ENCODE measurements at places on chromosomes 16 and 17.

GRCh38 chr17:27577884-27578717 is 52.9 kb upstream of the LGALS9 start:
- DNase-seq = no peak

DNA sequence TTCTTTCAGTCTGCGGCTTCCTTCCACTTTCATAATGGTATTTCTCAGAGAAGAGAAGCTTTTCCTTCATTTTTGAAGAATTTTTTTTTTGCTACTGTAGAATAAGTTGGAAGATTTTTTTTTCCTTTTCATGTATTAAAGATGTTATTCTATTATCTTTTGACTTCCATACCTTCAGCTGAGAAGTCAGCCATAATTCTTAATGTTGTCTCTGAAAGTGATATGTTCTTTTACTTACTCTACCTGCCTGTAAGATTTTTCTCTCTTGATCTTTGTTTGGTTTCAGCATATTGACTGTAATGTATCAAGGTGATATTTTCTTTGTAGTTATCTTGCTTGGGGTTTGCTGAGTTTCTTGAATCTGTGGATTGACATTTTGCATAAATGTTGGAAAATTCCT is 143.5 kb upstream of the TOX3 start:
- no peak for DNase-seq

GRCh38 chr17:726271-726919 is 6.0 kb upstream of the TLCD3A start:
- DNase-seq = no peak

DNA sequence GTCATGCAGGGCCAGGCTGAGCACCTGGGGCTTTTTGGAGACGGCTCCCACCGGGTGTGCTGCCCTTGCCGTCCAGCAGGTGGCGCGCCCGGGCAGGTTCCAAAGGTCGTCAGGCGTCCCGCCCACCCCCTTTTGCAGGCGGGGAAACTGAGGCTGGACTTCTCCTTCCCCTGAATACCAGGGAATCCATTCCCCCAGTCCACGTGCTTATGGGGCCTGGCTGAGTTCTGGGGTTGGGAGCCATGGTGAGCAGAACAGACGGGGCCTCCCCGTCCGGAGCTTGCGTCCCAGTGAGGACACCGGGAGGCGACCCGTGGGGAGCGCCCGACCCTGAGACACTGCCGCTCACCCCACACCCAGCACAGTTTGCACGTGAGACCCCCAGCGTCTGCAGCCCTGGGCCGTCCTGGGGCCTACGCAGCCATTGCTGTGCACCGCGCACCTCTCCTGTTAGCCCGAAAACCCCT is 51.8 kb upstream of the JPH3 start:
- no peak for DNase-seq

- DNase-seq = peak; percentile 63
Observed at GRCh38 chr17:13792314-13792713, 190.6 kb upstream of the HS3ST3A1 start.

DNA sequence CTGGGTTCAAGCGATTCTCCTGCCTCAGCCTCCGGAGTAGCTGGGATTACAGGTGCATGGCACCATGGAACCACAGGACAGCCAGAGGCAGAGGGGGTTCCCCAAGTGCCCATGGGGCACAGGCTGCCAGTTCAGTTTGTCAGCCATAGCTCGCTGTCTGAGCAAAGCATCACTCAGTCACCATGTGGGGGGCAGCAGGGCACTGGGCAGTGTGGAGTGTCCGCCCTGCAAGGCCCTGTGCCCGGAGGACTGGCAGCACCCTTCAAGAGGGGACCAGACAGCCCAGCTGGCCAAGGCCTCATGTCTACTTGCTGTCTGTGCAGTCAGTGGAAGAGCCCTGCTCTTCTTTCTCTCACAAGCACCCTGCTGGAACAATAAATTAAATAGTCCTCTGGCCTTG is 6.4 kb downstream of the ALYREF start:
- DNase-seq = no peak

GRCh38 chr17:14048169-14048568 is 21.1 kb upstream of the COX10 start:
- DNase-seq = no peak

GRCh38 chr16:86365513-86366273 is 144.6 kb upstream of the FOXF1 start:
- DNase-seq = no peak

GRCh38 chr16:78175287-78175686 is 75.8 kb downstream of the WWOX start:
- DNase-seq = peak; percentile 13

DNA sequence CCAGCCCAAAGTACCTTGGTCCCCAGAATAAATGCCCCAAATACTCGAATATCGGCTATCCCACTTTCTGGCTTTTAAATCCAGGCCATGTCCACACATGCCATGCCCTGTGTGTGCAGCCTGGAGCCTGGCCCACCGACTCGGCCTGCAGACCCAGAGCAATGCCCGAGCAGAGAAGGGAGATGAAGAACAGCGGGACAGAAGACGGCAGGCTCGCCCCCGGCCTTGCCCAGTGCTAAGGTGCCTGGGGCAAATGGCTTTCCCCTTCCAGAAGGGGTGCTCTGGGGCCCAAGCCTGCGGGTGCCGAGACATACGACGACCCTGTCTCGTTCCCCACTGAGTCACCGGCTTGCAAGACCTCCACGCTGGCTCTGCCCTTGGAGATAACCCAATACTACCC is 8.0 kb downstream of the CLUH start:
- DNase-seq = no peak

- no peak for DNase-seq
Observed at GRCh38 chr17:29031488-29031887, 11.5 kb upstream of the PIPOX start.

DNA sequence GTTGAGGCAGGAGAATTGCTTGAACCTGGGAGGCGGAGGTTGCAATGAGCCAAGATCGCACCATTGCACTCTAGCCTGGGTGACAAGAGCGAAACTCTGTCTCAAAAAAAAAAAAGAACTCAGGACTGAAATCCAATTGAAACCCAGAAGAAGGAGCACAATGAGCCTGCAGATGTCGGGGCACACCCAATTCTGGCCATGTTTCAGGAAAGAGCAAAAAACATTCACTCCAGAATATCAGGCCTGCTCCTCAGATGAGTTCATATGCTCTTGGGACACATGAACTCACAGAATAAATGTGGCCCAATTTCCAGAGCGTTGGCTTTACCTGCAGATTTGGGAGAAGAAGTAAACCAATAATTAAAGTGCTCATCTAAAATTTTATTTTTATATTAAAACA is 3.0 kb upstream of the CMTM2 start:
- no peak for DNase-seq

- no peak for DNase-seq
Observed at GRCh38 chr16:11675561-11676511, 7.6 kb downstream of the SNN start.

DNA sequence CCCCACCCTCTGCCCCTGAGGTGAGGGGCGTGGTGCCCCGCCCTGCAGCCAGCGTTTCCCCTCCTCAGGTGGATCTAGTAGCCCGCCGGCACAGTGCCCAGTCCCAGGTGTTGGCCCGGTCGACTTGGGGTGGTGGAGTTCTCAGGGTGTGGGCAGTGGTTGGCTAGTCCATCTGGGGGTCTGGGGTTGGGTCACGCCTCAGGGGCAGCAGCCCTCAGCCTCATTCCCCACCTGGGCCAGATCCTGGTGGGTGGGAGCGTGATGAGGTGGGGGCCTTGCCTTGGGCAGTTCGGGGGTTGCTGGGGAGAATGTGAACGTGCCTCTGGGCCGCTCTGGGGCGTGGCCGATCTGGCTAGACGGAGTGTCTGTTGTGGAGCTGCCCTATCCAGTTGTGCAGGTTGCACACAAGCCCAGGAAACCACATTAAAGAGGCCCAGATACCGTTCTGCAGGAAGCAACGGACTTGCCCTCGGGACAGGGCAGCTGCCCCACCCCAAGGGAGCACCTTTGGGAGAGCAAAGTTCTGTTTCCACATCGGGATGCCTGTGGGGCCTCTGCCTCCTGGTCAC is 32.0 kb downstream of the GSE1 start:
- DNase-seq = no peak

DNA sequence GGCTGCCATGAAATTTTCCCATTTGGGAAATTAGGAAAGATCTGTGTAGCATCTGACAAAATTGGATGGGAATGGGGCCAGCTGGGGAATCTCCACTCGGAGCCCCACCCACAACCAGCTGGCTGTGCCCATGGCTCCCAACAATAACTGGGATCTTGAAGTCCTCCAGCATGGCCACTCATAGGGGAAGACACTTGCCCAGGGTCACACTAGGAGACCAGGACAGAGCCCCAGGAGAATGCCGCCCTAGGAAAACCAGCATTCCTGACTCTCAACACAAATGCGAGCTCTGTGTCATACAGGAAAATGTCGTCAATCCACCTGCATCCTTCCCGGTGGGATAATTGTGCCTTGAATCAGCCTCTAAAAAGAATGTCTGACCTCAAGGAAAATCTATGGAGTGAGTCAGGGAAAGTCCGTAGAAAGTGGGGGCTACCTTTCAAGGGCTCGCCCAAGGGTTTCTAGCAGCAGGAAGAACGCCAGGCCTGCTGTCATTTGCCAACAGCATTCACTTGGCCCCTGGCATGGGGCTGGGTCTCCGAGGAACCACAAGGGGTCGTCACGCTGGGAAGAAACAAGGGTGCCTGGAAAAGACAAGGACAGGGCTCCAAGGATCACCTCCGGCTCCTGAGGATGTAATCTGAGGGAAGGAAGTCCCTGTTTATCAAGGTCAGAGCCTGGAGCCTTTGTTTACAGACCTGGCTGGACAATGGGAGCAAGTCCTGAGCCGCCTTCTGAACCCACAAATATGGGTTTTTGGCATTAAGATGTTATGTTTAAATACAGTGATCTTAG is 15.9 kb downstream of the CDH5 start:
- DNase-seq = peak; percentile 68

DNA sequence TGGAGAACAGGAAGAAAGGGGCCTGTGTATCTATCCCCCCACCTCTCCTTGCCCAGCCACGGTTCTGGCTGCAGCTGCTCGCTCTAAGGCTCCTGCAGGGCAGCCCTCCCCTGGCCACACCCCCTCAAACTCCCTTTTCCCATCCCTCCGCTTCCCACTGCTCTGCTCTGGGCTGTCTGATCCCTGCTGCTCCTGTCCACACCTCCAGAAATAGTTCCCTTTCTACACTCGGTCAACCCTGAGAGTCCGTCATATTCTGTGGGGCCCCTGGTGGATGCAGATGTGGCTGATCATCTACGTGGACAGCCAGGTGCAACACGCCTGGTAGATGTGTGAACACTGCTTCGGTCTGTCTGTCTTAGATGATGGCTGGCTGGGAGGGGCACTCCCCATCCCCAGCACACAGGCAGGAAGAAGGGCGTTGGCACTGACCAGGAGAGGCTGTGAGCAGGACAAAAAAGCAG is 19.3 kb upstream of the KRT19 start:
- no peak for DNase-seq

- DNase-seq = no peak
Observed at GRCh38 chr16:90053902-90054500, 23.1 kb downstream of the PRDM7 start.

GRCh38 chr16:56841233-56841632 is 23.8 kb upstream of the SLC12A3 start:
- peak; percentile 35 for DNase-seq

- peak; percentile 53 for DNase-seq
Observed at GRCh38 chr17:7883781-7884386, 4.7 kb upstream of the CHD3 start.

DNA sequence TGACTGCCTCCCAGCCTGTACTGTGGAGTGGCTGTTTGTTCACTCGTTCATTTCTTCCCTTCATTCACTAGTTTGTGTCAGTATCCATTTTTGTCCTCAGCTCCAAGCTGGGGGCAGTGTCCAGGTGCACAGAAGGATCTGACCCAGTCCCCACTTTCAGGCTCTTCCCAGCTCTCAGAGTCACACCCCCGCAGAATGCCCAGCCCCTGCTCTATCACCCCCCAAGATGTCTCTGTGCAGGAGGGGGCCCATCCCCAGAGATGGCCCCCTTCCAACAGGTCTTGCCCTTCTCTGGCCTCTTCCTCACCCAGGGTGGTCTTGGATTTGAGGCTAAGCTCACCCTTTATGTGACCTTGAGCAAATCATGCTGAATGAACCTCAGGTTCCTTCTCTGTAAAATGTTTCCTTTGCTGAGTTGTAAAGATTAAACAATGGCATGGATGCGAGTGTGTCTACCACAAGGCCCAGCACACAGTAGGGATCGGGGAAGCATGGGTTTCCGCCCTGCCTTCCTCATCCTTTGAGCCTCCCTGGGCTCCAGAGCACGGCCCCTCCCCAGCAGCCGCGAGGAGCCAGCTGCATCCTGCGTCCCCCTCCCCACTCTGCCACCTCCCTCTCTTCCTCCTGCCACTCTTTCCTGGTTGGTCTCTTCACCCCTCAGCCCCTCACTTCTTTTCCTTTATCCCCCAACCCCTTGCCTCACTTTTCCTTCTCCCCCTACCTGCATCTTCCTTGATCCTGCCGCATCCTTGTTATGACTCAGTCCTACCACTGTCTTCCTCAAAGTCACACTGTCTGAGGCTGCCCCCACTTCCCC is 2.8 kb downstream of the FBXL19 start:
- DNase-seq = no peak

GRCh38 chr17:73401911-73402310 is 90.1 kb upstream of the CDC42EP4 start:
- peak; percentile 21 for DNase-seq

GRCh38 chr16:17304106-17304490 is 166.7 kb downstream of the XYLT1 start:
- no peak for DNase-seq

DNA sequence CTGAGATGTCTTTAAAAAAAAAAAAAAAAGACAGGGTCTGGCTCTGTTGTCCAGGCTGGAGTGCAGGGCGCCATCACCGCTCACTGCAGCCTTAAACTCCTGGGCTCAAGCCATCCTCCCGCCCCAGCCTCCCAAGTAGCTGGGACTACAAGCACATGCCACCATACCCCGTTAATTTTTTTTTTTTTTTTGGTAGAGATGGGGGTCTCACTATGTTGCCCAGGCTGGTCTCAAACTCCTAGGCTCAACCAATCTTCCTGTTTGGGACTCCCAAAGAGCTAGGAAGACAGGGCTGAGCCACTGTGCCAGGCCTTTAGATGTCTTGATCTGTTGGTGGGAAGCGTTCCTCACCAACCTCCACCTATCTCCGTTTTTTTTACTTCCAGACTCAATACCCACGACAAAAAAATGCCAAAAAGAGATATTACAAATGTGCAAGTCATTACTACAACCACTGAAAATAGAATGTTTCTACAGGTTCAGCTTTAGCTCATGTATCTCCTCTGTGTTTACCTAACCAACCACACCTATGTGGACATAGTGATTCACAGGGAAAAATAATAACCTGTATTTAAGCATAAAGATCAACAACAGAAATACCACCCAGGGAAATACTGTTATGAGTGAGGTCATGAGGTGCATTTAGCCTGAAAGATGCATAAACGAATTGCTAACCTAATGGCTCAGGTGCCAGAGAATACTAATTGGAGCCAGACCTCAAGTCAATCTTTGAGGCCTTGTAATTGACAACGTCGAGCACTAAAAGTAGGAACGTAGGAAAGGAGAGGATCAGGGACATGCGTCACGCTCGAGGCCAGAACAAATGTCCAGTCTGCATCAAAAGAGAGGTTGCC is 22.6 kb downstream of the NACA2 start:
- no peak for DNase-seq

All from fibroblast of skin of back (primary cell).